ENCODE measurements at places on chromosomes 4 and X.

- DNase-seq = peak; percentile 19
Measured at GRCh38 chr4:80058740-80059139, 14.3 kb downstream of the ANTXR2 start.

GRCh38 chr4:40575846-40576245 is 53.8 kb downstream of the RBM47 start:
- no peak for DNase-seq

DNA sequence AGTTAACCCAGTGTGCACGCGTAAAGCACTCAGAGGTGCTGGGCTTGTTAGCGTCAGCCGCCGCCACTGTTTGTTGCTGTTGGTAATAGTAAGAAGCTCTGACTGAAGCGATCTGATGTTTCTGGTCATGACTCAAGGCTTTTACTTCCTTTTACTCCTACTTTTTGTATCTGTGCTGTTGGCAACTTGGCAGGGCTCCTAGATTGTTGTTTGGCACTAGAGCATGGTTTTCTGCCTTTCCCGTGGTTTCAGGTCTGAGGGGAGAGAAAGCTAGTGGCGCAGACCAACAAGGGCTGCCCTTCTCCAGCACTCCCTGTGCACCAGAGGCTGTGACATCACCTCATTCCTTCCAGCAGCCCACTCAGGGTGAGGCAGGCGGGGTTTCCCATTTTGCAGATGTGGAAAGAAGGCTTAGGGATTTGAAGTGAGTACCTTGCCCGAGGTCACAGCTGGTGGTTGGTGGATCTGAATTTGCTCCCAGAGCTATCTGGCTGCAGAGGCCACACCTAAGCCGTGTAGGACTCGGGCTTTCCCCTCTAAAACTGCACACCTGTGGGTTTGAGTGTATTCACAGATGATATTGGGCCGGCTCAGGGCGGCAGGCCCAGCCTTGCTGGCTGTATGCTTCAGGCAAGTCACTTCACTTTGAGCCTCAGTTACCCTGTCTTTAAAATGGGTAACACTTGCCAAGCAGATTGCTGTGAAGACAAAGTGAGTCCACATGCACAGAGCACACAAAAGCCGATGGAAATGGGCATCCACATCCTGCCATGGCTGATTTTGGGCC is 51.2 kb upstream of the TADA2B start:
- DNase-seq = no peak

GRCh38 chr4:57191523-57192034 is 81.4 kb upstream of the IGFBP7 start:
- DNase-seq = no peak

DNA sequence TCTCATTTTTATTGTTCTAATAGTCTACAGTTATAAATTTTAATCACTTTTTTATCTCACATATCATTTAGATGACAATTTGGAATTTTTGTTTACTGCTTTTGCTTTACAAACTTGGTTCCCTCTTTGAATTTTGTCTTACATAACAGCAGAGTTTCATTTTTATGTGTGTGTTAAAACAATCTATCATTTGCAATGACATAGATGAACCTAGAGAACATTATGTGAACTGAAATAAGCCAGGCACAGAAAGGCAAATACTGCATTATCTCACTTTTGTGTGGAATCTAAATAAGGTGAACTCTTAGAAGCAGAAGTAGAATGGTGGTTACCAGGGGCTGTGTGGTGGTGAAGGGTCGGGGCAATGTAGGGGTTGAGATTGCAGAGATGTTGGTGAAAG is 170.7 kb downstream of the GASK1B start:
- DNase-seq = no peak

DNA sequence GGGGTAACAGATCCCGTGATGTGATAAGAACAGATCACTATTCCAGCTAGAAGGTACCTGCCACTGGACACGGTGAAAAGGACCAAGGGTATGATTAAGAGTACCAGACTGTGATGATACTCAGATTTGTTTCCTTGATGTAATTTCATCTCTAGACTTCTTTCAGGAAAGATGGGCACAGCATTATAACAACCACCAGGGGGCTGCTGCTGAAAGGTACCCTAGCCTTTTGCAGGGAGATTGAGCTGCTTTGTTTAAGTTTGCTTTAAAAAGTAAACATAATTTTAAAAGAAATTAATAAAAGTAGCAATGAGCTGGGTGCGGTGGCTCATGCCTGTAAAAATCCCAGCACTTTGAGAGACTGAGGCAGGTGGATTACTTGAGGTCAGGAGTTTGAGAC is 145.4 kb downstream of the EMCN start:
- DNase-seq = no peak

GRCh38 chr4:825971-826330 is at the start of gene CPLX1:
Gene CPLX1, minus strand, starts transcription at chr4:826129. Its CDS starts 1,607 bp downstream, at chr4:824522.
- DNase-seq = no peak

DNA sequence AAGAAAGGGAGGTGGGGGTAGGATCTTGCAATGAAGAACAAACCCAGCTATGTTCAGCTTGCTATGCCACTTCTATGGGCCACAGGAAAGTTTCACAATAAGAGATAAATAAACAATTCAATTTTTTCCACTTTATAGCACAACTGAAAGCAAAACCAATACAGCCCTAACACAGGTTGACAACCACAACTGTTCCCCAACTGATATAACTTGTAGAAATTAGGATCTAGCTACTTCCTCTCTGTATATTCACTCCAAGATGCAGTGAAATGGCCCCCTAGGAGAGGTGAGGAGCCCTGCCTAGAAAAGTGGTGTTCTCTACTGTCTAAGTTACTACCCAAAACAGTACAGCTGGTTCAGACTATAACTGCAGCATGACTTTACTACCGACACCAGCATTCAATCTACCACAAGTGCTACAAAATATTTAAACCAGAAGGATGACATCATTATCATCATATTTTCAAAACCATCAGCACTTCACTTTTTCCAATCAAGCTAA is 77.0 kb downstream of the FBXW7 start:
- no peak for DNase-seq

- no peak for DNase-seq
Measured at GRCh38 chrX:10534611-10535010, 85.8 kb downstream of the MID1 start.

GRCh38 chrX:140355922-140356321 is 148.9 kb downstream of the SOX3 start:
- no peak for DNase-seq

DNA sequence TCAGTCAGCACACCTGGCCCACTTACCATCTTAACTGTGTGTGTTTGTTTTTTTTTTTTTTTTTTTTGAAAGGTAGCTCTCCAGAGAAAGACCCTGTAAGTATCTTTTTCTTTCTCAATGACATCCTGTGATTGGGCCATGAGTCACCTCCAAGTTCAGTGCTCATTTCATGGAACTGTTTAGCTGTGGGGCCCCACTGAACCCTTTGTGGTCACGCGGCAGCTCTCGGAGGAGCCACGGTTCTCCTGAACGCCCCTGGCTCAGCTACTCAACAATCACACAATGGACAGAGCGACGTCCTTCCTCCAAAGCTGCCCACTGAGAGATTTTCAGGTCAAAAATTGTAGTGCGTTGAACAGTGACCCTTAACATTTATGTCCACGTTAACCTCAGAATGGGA is 14.2 kb upstream of the IL3RA start:
- no peak for DNase-seq

DNA sequence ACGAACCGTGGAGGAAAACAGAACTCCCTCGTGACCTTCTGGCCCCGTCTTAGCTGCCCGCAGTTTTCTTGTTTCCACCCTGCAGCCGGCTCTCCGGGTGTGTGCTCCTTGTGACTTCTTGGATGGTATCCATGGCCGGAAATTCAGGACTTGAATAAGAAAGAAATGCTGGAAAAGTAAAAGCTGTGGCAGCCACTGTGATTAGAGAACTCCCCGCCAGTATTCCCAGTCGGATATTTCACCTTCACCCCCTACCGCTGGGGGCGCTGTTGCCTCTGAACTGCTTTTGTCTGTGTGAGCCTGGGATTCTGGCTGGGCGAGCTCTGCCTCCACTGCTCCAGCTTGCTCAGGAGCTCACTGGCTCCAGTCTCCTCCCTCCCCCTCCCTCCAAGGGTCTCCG is 41.5 kb upstream of the CYP4V2 start:
- DNase-seq = no peak
